ENCODE measurements at places on chromosomes 6 and 20. TPM values are rescaled to one million over a fixed set of nuclear protein-coding genes. Genes with fewer than 3 reads are reported as not detected.

Gene CYP39A1
- total RNA-seq = 1.5 TPM

DNA sequence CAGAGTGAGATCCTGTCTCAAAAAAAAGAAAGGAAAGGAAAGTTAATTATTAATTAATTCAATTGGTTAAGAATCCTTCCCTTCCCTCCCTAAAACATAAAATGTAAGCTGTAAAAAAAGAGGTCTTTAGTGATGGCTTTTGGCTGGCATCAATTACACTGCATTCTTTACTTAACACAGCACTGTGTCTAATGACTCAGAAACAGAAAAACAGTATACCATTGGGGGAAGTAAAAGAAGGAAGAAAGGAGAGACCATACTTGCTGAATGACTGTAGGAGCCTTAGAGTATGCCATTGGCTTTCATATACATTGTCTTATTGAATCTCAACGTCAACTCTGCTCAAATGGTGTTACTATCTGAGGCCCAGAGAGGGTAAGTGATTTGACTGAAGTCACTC lies 18.3 kb upstream of the CITED2 start:
- no peak for DNase-seq

DNA sequence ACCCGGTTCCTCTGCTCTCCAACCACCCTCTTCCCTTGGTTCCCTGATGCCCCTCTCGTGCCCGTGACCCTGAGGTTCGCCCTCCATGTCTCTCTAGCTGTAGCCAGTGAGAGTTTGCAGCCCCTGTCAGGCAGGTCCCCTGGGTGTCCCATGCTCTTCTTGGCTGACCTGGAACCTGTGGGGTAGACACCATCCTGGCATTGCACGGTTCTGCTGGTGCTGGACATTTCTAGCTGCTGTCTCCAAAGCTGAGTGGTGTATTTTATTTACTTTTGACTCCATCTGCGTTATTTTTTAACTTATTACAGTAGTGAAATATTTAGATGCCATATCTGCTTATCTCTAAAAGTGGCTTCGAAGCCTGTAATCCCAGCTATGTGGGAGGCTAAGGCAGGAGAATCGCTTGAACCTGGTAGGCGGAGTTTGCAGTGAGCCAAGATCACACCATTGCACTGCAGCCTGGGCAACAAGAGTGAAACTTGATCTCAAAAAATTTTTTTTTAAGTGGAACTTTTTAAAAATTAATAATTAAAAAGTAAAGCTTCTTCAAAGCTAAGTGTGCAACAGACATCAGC lies 12.5 kb downstream of the ENTPD6 start:
- no peak for DNase-seq

Gene OR2H1
- total RNA-seq = not detected

DNA sequence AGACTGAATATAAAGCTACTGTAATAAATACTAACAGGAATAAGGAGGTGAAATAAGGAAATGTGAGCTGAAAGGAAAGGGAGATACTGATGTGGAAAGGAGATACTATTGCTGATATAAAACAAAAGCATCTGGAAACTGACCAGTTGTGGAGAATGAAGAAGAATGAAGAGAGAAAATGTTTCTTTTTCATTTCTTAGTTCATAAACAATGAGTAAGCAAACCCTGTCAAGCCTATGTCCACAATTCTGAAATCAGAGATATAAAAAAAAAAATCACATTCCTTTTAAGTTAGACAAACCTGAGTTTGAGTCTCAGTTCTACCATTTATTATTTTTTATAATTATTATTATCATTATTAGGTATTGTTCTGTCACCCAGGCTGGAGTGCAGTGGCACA lies 121.6 kb upstream of the GJE1 start:
- no peak for DNase-seq

DNA sequence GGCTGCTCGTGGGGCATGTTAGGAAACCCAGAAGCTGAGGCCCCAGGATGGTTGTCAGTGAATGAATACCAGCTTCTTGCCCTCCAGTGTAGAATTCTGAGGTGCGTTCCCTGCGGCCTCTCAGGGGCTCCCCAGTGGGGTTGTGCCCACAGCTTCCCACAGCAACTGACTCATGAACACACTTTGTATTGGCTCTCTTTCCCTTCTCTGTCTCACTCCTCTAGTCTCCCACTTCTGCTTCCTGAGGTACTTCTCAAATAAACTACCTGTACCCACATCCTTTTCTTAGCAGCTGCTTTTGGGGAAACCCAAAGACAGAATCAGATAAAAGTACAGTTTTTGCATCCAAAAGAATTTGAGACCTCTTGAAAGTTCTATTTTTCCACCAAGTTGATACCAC lies 107.7 kb upstream of the JAG1 start:
- no peak for DNase-seq

DNA sequence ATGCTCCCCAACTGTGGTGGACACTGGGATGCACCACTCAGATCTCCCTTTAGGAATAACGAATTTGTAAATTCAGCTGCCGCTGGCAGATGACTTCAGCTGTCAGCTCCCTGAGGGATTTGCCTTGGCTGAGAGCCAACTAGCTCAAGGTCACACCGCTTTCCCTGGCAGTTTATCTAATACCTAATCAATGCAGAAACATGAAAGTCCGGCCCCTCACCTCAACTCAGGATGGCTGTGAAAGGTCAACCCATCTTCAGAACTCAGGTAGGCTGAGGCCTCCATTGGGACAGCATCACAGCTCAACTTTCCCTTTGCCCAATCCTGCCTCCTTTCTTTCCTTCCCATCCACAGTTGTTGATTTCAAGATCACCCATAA lies 22.8 kb upstream of the SCGN start:
- no peak for DNase-seq

DNA sequence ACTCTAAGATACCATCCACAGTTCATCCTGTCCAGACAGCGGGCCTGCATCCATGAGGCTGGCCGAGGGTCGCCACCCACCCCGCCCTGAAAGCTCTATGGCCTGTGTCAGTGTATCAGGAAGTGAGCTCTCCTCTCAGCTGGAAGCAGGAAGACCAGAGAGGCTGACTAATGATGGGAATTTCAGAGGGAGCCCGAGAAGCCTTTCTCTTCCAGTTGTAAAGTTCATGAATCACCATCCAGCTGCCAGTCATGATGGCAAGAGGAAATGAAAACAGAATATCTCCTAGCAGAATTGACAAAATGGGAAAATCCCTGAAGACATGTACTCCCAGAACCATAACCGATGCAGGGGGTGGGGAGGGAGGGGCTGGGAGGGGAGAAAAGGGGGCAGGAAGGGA lies 109.6 kb upstream of the RPS6KA2 start:
- no peak for DNase-seq

DNA sequence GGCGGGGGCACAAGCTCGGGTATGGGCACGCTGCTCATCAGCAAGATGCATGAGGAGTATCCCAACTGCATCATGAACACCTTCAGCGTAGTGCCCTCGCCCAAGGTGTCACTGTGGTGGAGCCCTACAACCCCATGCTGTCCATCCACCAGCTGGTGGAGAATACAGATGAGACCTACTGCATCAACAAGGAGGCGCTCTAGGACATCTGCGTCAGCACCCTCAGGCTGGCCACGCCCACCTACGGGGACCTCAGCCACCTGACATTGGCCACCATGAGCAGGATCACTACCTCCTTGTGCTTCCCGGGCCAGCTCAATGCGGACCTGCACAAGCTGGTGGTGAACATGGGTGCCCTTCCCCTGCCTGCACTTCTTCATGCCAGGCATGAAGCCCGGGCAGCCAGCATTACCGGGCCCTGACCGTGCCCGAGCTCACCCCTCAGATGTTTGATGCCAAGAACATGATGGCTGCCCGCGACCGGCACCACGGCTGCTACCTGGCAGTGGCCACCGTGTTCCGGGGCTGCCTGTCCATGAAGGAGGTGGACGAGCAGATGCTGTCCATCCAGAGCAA lies 12.8 kb downstream of the GABRR2 start:
- no peak for DNase-seq

GRCh38 chr6:129608886-129609537 lies 101.0 kb downstream of the ARHGAP18 start:
- no peak for DNase-seq

DNA sequence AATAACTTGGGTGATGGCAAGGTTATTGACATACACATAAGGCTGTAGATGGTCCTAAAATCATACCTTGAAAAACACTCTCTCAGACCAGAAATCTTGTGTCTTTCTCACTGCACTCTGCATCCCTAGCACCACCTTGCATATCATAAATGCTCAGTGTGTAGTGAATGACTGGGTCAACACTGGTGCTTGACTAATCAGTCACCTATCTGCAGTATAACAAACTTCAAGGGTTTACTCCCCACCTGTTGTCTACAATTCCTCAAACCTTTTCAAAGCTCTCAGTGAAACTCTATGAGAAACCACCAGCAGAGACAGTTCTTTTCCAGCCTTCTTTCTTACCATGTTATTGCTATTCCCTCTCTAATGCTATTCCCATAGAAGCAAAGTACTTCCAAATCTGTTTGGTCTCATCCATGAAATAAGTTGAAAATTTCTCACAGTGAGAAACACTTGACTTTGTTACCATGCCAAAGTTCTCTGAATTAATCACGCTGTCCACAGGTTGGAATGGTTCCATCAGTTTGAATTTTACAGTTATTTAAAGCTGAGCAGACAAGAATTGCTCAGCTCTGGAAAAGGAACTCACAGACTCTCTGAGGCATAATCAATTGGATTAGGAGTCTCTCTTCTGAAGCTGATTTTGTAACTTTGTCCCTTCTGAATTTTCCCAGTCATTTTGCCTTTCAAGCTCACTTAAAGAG lies 104.8 kb upstream of the EYA4 start:
- DNase-seq = no peak

GRCh38 chr6:31634131-31634530 lies 13.6 kb downstream of the PRRC2A start:
- DNase-seq = no peak

DNA sequence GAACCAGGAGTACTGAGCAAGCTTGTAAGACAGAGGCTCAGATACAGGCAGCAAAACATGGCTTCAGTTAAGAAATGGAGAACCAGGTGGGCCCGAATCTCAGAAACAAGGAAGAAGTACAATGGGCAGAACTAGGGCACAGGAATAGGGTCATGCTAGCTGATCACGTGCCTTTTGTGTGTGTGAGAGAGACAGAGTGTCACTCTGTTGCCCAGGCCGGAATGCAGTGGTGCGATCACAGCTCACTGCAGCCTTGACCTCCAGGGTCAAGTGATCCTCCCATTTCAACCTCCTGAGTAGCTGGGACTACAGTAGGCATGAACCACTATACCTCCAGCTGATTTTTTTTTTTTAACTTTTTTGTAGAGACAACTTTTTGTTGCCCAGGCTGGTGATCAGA lies 257.8 kb downstream of the UST start:
- DNase-seq = no peak

DNA sequence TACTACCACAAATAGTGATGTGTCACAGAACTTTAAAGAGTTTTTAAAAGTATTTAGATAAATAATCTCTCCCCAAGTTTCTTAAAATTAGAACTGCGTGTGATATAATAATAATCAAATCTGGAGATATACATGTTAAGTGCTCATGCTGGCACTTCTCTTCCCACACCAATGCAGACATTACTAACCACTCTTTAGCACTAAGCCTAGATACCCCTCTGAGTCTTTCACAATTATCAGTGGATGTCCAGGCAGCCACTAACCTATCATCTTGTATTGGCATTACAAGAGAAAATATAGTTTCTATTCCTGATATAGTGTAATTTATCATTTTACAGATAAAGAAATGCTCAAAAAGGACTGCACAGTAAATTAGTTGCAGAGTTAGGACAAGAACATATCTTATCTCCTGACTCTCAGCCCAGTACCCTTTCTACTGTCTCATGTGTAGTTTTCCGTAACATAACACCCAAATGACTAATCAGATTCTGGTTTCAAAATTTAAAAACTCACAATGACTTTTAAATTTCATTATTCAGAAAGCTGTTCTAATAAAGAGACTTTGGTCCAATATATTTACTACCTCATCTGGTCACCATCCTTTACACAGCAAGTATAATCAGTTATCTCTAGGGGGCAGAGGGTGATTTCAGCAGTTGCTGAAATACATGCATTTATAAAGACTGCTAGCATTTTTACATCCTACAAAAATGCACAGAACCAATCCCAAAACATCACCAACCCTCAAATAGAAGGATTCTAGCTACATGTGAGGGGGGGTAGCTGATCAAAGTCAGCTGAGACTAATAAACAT lies 215.5 kb upstream of the MCHR2 start:
- DNase-seq = no peak

GRCh38 chr6:90401933-90402830 lies 105.5 kb upstream of the BACH2 start:
- DNase-seq = no peak

GRCh38 chr6:158049055-158050028 lies 67.7 kb downstream of the SYNJ2 start:
- DNase-seq = peak; percentile 44

Gene FAM50B
- 7.5 TPM for total RNA-seq

Gene COL21A1
- 9.7 TPM for total RNA-seq

DNA sequence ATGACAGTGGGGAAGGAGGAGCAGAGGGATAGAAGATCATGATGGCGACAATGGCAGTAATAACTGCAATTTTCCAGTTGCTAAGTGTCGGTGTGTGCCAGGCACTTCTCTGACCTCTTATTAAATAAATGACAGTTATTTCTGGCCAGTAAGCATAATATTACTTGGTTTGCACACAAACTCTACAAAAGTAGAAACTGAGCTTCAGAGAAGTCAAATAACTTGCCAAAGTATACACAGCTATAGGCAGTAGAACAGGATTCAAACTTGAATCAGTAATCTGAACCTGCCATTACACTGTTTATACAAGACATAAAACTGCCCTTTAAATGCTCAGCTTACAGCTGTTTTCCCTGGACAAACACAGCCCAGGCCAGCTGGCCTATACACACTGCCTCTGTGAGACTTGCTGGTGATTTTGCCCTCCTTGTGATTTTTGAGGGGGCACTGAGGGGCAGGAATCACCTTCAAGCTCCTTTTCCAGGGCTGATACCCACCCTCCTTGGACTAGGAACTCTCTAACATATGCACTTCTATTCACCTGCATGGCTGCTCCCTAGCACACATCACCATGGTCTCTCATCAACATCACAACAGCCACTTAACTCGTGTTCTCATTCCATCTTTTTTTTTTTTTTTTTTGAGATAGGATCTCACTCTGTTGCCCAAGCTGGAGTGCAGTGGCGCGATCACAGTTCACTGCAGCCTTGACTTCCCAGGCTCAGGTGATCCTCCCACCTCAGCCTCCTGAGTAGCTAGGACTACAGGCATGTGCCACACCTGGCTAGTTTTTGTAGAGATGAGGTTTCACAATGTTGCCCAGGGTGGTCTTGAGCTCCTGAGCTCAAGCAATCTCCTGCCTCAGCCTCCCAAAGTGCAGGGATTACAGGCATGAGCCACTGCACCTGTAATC lies 63.6 kb downstream of the SLC23A2 start:
- DNase-seq = no peak

Gene PTCHD4
- 1.6 TPM for total RNA-seq

GRCh38 chr6:46521464-46521971 lies 30.3 kb upstream of the RCAN2 start:
- DNase-seq = no peak

Gene SLC13A3
- total RNA-seq = 1.7 TPM

Gene NCOA3
- total RNA-seq = 39.0 TPM

Measured in posterior vena cava (tissue), 2 donors.